ENCODE measurements at places on chromosomes 2 and 18. TPM values are rescaled to one million over a fixed set of nuclear protein-coding genes. Genes with fewer than 3 reads are reported as not detected.

WDR35 gene
- total RNA-seq: 15.0 TPM

MEIS1 gene
- total RNA-seq: 146 TPM

DNA sequence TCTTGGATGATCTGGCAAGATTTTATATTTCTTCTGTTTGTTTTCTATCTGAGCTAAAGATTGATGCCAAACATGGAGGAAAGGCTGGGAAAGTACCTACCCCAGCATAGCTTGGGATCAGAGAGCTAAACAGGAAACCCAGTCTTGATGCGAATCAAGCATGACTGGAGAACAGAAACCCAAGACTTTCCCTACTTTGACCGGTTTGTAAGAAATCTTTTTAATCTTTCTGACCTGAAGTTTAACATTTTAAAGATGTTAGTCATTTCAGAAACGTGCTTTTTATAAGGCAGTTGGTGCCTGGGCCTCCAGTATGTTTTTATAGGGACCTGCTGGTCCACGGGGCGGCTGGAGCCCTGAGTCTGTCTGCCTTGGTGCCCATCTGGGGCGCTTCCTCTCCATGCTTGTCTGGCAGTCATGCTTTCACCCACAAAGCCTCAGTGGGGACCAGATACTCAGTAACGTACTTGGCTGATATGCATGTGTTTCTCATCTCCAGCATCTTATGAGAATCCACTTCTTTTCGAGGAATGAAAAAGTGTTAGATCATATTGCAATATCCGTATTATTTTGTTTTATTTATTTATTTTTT is 266.5 kb downstream of the PTGR3 start:
- no peak overlapping the region for H3K27ac ChIP-seq
- H3K4me3 ChIP-seq: no peak overlapping the region
- no peaks in the 10 kb centered on the region for H3K36me3 ChIP-seq
- no peaks in the 10 kb centered on the region for H3K4me1 ChIP-seq
- H3K27me3 ChIP-seq: no peaks in the 10 kb centered on the region
- DNase-seq: no peak

DNA sequence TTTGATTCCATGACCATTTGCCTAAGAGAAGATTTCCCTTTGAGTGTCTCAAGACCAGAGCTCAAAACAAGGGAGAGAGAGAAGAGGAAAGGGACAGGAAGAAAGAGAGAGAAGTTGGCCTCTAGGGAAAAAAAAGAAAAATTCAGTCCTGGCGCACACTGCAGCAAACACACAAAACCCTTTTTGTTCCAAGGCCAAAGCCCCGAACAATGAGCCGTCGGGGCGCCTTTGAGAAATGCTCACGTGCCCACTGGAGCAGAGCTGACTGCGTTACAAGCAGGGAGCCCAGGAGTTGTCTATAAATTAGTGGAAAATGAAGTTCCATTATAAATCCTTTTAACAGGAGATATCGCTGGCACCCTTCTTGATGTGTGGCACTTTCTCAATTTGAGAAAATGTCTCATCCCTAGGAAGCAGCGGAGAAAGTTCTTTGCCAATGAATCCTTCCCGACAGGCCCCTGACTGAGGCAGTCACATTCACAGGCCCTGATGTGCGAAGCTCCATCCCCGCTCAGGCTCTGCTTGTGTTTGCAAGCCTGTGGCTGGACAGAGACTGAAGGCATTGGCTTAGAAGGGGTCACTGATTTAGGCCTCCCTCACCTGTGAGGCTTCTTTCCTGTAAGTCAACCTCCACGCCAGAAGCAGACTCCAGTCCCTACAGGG is 32.1 kb upstream of the NCKAP5 start:
- no peak overlapping the region for H3K4me3 ChIP-seq
- H3K36me3 ChIP-seq: no peaks in the 10 kb centered on the region
- H3K27me3 ChIP-seq: no peaks in the 10 kb centered on the region
- H3K27ac ChIP-seq: no peak overlapping the region

DSG1 gene
- not detected for total RNA-seq

GRCh38 chr2:120441744-120442471 is 96.0 kb downstream of the INHBB start:
- H3K4me1 ChIP-seq: peaks cover 14% of the 10 kb centered on the region
- H3K4me3 ChIP-seq: peak overlapping the region; percentile 37
- no peak overlapping the region for H3K27ac ChIP-seq
- peaks cover 14% of the 10 kb centered on the region for H3K27me3 ChIP-seq
- no peak for DNase-seq

DNA sequence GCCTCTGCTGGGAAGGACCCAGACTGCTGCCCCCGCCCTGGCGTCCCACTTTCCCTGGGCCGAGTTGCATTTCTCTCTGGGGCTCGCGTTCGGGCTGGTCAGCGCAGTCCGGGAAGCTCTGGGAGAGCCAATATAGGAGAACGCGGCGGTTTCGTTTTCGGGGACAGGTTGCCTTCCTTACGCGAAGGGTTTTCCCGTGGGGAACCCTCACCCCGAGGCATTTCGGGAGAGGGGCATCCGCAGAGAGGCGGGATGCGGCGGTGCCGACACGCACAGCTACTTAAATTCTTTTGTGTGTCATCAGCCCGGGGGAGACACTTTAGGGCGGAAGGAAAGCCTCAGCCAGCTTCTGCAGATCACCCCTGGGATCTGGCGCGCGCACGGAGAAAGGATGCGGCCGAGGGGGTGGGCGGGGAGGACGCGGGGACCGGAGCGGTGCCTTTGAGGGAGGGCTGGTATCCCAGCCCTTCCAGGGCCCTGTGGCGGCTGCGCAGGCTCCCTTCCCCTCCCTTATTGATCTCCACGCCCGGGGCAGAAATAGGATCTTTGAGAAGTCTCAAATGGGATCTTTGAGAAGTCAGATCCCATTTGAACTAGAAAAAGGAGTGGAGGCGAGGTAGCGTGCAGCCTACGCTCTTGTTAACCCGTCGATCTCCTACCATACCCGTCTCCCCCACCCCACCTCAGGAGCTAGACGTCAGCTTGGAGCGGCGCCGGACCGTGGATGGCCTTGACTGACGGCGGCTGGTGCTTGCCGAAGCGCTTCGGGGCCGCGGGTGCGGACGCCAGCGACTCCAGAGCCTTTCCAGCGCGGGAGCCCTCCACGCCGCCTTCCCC is 1.2 kb downstream of the GATA6 start:
- H3K27ac ChIP-seq: peak overlapping the region; percentile 93
- H3K27me3 ChIP-seq: no peaks in the 10 kb centered on the region
- no peaks in the 10 kb centered on the region for H3K36me3 ChIP-seq
- peak; percentile 92 for DNase-seq

GRCh38 chr2:143545949-143546255 is 416.7 kb downstream of the ARHGAP15 start:
- no peaks in the 10 kb centered on the region for H3K27me3 ChIP-seq
- H3K4me3 ChIP-seq: no peak overlapping the region
- peaks cover 6% of the 10 kb centered on the region for H3K4me1 ChIP-seq
- no peaks in the 10 kb centered on the region for H3K36me3 ChIP-seq
- H3K27ac ChIP-seq: no peak overlapping the region

SLC40A1 gene
- total RNA-seq: 35.3 TPM

CTAGE1 gene
- not detected for total RNA-seq

DNA sequence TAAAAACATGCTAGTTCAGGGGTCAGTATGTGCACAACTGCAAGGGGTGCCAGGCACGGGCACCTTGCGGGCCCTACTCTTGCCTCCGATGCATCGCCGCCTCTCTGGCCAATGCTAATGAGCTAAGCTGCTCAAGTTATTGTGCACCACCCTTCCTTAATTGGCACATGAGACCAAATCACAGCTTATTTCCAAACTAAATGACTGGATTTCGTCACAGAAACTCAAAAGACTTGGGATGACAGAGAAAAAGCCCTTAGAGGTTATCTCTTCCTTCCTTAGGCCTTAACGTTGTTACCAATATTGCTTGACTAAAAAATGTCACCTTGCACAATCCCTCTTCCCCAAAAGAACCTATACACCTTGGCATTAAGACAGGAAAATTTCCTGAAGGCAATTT is 7.7 kb downstream of the RNF149 start:
- peaks cover 79% of the 10 kb centered on the region for H3K4me1 ChIP-seq
- no peak overlapping the region for H3K4me3 ChIP-seq
- no peaks in the 10 kb centered on the region for H3K36me3 ChIP-seq

RAB11FIP5 gene
- 34.8 TPM for total RNA-seq

FBXO36 gene
- total RNA-seq: 2.7 TPM

- no peak overlapping the region for H3K27ac ChIP-seq
- H3K36me3 ChIP-seq: no peaks in the 10 kb centered on the region
- H3K27me3 ChIP-seq: no peaks in the 10 kb centered on the region
- no peak for DNase-seq
- peaks cover 12% of the 10 kb centered on the region for H3K4me1 ChIP-seq
Measured at GRCh38 chr2:206212673-206213513, 53.2 kb downstream of the EEF1B2 start.

GRCh38 chr2:39531220-39531777 is 94.2 kb upstream of the MAP4K3 start:
- no peaks in the 10 kb centered on the region for H3K27me3 ChIP-seq
- H3K36me3 ChIP-seq: no peaks in the 10 kb centered on the region
- no peak overlapping the region for H3K27ac ChIP-seq
- H3K4me1 ChIP-seq: peaks cover 7% of the 10 kb centered on the region

TMEM163 gene
- 0.42 TPM for total RNA-seq

DNA sequence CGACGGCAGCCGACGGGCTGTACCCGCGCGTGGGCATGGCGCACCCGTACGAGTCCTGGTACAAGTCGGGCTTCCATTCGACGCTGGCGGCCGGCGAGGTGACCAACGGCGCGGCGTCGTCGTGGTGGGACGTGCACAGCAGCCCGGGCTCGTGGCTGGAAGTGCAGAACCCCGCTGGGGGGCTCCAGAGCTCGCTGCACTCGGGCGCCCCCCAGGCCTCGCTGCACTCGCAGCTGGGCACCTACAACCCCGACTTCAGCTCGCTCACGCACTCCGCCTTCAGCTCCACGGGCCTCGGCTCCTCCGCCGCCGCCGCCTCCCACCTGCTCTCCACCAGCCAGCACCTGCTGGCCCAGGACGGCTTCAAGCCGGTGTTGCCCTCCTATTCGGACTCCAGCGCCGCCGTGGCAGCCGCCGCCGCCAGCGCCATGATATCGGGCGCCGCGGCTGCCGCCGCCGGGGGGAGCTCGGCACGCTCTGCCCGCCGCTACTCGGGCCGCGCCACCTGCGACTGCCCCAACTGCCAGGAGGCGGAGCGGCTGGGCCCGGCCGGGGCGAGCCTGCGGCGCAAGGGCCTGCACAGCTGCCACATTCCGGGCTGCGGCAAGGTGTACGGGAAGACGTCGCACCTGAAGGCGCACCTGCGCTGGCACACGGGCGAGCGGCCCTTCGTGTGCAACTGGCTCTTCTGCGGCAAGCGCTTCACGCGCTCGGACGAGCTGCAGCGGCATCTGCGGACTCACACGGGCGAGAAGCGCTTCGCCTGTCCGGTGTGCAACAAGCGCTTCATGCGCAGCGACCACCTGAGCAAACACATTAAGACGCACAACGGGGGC is 2.0 kb downstream of the SP9 start:
- H3K36me3 ChIP-seq: no peaks in the 10 kb centered on the region
- peaks cover 74% of the 10 kb centered on the region for H3K4me1 ChIP-seq
- H3K4me3 ChIP-seq: peak overlapping the region; percentile 49

- H3K4me1 ChIP-seq: peaks cover 13% of the 10 kb centered on the region
- H3K4me3 ChIP-seq: no peak overlapping the region
- no peaks in the 10 kb centered on the region for H3K27me3 ChIP-seq
Measured at GRCh38 chr2:12796657-12797056, 79.9 kb downstream of the TRIB2 start.

LIMS2 gene
- total RNA-seq: 99.2 TPM

GRCh38 chr18:48165111-48165866 is 234.8 kb upstream of the SMAD2 start:
- H3K4me1 ChIP-seq: peaks cover 47% of the 10 kb centered on the region
- no peak for DNase-seq
- H3K27me3 ChIP-seq: no peaks in the 10 kb centered on the region
- no peaks in the 10 kb centered on the region for H3K36me3 ChIP-seq
- no peak overlapping the region for H3K4me3 ChIP-seq

- H3K4me3 ChIP-seq: peak overlapping the region; percentile 40
- DNase-seq: no peak
- H3K36me3 ChIP-seq: peaks cover 7% of the 10 kb centered on the region
- peaks cover 18% of the 10 kb centered on the region for H3K4me1 ChIP-seq
Measured at GRCh38 chr2:71578767-71579342, 125.5 kb downstream of the DYSF start.

DNA sequence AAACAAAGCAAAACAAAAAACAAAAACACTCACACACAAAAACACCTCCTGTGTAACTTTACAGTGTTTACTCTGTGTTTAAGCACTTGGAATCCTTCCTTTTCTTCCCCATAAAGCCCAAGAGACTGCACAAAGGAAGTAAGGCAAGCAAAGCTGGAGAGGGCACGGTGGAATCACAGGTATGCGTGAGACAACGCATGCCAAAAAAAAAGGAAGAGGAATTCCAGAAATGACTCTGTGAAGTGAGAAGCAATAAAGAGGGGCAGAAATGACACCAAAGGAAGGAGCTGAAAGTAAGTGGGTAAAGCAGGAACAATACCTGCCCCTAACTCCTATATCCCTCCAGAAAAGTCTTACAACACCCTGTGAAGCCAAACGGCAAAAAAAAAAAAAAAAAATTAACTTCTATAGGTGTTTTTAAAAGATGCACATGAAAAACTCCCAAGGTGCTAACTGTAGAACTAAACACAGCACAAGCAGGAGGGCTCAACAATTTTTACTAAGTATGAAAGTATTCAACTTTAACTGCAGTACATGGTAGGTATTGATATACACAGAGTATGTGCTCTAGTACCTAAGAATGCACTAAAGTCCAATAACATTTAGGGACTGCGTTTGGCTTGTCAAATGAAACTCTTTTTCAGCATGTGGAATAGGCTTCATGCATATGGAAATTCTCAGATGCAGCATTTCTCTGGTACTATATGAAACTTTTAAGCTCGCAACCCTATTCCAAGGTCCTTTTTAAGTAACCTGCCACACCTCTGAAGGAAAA is 9.1 kb downstream of the RND3 start:
- no peak for DNase-seq
- peaks cover 6% of the 10 kb centered on the region for H3K36me3 ChIP-seq
- H3K27me3 ChIP-seq: no peaks in the 10 kb centered on the region
- H3K4me3 ChIP-seq: peak overlapping the region; percentile 26
- H3K4me1 ChIP-seq: peaks cover 100% of the 10 kb centered on the region

Data from esophagus muscularis mucosa (tissue), 4 donors.